Endodermal cell (in vitro differentiated cells): ENCODE measurements at places on chromosomes 12 and 14. TPM values are rescaled to one million over a fixed set of nuclear protein-coding genes. Genes with fewer than 3 reads are reported as not detected.

- DNase-seq, result no peak
Measured at GRCh38 chr12:72094490-72094889, 155.8 kb downstream of the TPH2 start.

DNA sequence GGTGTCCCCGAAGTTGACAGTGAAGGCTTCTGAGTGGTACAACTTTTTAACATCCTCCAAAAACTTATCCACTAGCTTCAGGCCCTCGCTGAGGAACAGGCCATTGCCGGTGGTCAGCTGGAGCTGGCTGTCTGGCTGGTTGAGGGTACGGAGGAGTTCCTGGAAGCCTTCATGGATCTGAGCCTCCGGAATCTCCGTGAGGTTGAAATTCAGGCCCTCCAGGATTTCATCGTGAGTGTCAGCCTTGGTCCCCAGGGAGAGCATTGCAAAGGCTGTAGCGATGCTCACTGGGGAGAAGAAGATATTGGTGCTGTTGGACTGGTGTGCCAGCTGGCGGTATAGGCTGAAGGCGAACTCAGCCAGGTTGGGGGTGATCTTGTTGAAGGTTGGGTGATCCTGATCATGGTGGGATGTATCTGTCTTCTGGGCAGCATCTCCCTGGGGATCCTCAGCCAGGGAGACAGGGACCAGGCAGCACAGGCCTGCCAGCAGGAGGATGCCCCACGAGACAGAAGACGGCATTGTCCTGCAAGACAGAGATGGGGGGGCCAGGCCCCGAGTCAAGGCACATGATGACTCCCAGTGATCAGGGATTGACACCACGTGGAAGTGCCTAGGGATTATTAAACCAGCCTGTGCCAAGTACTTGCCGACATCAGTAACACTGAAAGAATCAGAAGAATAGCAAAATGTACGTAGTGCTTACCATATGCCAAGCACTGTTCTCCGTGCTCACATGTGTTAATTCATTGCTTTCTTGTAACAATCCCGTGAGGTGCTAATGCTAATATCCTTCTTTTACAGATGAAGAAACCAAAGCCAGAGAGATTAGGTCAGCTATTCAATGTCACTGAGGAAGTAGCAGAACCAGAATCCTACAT, 5.4 kb downstream of the SERPINA1 start:
- DNase-seq, result peak; percentile 23

The PKP2 gene
- total RNA-seq, result 114 and 124 TPM in 2 replicates

The CLEC4C gene
- not detected in 3 replicates for total RNA-seq

The CEBPE gene
- total RNA-seq, result not detected in 2 replicates

The GPR84 gene
- total RNA-seq, result 0.20 TPM in 1 of 2 replicates, not detected in the other

The LPAR5 gene
- 0.21 to 0.24 TPM in 2 of 3 replicates, not detected in the other for total RNA-seq

- peak; percentile 36 for DNase-seq
Measured at GRCh38 chr12:66191547-66192126, 2.6 kb downstream of the IRAK3 start.

GRCh38 chr14:67704484-67705089, 2.9 kb downstream of the RDH12 start:
- DNase-seq, result peak; percentile 58

The ADGRD1 gene
- total RNA-seq, result 1.3 and 1.6 TPM in 2 replicates

- no peak for DNase-seq
Measured at GRCh38 chr12:11853126-11853525, 203.7 kb downstream of the ETV6 start.

GRCh38 chr14:32193532-32193931, 8.3 kb upstream of the RNU6-7 start:
- no peak for DNase-seq

The PPP1R1A gene
- 11.9 and 12.5 TPM in 2 replicates for total RNA-seq

The WNT1 gene
- not detected in 3 replicates for total RNA-seq

The CABP1 gene
- total RNA-seq, result 0.29 to 0.73 TPM (median 0.72 TPM) in 3 replicates

- peak; percentile 91 for DNase-seq
Measured at GRCh38 chr12:105459760-105460330, 129.4 kb downstream of the C12orf75 start.

GRCh38 chr14:22802860-22803686, 12.2 kb downstream of the SLC7A7 start:
- DNase-seq, result no peak

GRCh38 chr12:82146740-82147139, 211.4 kb downstream of the CCDC59 start:
- DNase-seq, result peak; percentile 51

GRCh38 chr12:120980800-120981368, 2.5 kb downstream of the HNF1A start:
- DNase-seq, result no peak

- DNase-seq, result no peak
Measured at GRCh38 chr14:63992858-63993257, 140.1 kb downstream of the SYNE2 start.

DNA sequence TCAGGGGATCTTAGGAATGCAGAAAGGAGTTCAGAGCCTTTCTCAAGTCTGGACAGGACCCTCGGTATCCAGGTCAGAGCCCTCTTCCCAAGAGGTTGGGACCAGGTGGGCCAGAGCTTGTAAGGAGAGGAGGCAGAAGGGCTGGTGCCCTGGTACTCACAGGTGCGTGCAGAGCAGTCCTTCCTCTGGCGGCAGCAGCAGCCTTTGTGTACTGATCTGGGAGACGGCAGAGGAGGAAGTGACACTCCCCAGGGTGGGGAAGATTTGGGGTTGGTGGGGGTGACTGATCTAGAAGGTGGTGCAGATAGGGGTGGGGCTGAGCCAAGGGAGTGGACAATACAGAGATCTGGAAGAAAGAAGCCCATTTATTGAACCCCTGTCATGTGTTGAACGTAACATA, at the start of gene ITGB7:
Gene ITGB7, minus strand, starts transcription at position 210 of the 400 bp plus-strand sequence. CDS start 6,808 bp downstream, outside the sequence.
- DNase-seq, result peak; percentile 59

The B4GALNT1 gene
- 0.66 and 1.2 TPM in 2 replicates for total RNA-seq

DNA sequence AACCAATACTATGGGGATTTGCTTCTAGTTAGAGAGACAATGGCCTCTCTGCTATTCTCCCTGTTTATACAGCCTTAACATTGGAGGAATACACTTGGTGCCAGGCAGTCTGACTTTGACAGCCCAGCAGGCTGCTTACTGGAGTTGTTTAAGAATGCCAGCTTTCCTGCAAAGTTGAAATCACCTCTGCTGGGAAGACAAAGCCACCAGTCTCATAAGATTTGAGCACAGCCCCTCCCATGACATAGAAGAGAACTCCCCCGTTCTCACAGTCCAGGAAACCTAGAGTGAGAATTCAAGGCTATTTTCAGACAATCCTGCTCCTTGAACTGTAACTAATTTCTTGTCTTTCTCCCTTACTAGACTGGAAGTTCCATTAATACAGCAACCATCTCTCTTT, 21.1 kb upstream of the CATSPERB start:
- no peak for DNase-seq

DNA sequence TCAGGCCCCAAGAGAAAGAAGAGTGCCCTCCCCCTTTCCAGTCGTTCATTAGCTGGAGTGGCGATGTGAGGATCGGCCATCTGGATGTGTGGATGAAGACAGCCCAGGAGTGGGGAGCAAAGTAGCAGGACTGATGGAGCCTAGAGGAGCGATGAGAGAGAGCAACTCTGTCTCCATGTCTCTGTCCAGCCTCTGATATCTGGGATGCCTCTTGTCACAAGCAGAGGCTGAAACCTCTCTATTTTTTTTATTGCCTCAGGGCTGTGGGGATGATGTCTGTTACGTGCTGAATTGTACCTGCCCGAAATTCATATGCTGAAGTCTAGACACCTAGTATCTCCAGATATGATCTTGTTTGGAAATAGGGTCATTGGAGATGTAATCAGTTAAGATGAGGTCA, 2.7 kb downstream of the SERPINA11 start:
- no peak for DNase-seq

- DNase-seq, result no peak
Measured at GRCh38 chr14:94022532-94023411, 3.4 kb upstream of the OTUB2 start.

The RNU6-7 gene
- not detected in 2 replicates for total RNA-seq

DNA sequence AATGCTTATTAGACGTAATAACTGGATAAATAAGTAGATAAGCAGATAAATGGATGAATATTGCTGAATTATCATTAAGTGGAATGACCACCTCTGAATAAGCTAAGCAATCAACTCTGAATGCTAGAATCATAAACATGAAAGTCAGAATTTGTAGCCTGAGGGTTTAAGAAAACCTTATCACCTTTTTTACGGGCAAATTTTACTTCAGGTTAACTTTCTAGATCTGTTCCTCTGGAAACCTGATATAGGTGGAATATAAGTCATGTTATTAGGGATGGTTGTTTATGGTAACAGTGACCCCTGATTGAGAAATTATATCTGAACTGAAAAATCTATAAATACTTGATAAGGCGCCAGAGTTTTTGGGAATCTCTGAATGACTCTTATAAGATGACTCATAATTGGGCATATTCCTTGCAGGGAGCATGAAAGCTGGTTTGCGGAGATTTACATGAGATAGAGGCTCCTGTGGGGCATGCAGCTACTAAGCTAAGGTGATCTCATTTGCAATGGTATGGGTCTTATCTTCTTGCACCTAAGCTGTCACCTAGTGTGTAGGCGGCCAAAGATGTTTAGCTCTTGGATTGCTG, 12.1 kb downstream of the SPX start:
- no peak for DNase-seq
